ENCODE measurements at places on chromosomes 2 and 18.
A peak's percentile ranks its signal among the peaks of the same experiment; 100 is the strongest.

- DNase-seq: no peak
Measured at GRCh38 chr2:38856165-38856564, 19.6 kb downstream of the DHX57 start.

GRCh38 chr18:74944676-74945075, 264.3 kb downstream of the PTGR3 start:
- no peak for DNase-seq

DNA sequence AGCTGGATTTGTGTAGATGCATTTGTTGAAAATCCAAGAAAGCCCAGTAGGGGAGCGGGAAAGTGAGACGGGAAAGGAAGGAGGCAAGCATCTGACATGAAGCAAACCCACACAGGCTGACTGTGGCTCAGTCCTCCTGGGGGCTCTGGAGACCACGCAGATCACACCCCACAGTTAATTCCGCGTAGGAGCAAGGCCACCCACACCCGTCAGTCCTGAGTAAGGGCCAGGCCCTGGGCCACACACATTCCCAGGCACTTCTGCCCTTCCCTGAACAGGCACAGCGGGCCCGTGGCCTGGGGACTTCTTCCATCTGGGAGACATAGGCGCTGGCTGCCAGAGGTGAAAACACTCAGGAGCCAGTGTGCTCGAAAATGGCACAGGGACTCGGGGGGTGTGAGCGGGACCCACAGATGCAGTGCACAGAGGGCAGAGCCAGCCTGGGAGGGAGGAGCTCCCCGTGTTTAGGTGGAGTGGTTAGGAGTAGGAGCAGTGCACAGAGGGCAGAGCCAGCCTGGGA, 19.4 kb upstream of the PRLH start:
- no peak for DNase-seq

DNA sequence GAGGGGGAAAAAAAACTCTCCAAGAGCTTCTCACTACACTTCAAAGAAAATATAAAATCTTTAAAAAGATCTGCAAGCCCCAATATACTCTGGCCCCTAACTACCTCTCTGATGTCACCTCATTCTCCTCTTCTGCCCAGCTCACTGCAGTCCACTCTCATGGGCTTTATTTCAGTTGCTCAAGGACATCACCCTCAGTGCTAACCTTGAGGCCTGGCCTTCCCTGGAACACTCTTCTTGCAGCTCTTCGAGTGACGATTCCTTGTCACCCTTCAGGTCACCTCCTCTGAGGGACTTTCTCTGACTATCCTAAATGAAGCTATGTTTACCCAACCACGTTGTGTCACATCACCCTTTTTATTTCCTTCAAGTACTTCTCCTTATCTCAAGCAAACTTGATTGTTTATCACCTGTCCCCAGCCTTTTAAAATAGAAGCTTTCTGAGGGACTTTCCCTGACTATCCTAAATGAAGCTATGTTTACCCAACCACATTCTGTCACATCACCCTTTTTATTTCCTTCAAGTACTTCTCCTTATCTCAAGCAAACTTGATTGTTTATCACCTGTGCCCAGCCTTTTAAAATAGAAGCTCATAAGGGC, 10.4 kb downstream of the RTTN start:
- DNase-seq: no peak

- DNase-seq: no peak
Measured at GRCh38 chr2:219362524-219363164, 25.1 kb downstream of the DNPEP start.

GRCh38 chr2:2834105-2834504, 503.0 kb upstream of the MYT1L start:
- no peak for DNase-seq

DNA sequence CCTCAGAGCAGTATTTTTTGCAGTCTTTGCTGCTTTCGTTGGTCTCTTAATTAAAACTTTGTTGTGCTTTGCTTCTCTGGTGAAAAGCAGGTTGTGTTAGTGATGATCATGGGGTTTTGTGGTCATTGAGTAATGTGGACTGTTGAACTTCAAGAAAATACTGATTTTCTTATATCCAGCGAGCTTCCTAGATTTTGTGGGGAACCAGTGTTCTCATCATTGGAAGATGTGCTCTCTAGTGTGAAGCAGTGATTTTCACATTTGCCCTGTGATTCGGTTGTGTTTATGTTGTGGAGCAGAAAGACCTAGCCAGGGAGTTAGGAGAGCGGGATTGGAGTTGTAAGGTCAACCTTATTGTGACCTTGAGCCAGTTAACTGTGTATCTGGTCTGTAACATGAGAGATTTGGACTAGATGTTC, 12.4 kb downstream of the ASAP2 start:
- DNase-seq: no peak

- DNase-seq: no peak
Measured at GRCh38 chr18:43855376-43855775, 578.1 kb upstream of the SYT4 start.

GRCh38 chr2:101344137-101344536, 35.6 kb upstream of the RNF149 start:
- no peak for DNase-seq

GRCh38 chr2:27211241-27211942, 449 bp upstream of the ATRAID start:
- DNase-seq: no peak

GRCh38 chr2:62663411-62663810, 42.1 kb upstream of the EHBP1 start:
- DNase-seq: no peak

DNA sequence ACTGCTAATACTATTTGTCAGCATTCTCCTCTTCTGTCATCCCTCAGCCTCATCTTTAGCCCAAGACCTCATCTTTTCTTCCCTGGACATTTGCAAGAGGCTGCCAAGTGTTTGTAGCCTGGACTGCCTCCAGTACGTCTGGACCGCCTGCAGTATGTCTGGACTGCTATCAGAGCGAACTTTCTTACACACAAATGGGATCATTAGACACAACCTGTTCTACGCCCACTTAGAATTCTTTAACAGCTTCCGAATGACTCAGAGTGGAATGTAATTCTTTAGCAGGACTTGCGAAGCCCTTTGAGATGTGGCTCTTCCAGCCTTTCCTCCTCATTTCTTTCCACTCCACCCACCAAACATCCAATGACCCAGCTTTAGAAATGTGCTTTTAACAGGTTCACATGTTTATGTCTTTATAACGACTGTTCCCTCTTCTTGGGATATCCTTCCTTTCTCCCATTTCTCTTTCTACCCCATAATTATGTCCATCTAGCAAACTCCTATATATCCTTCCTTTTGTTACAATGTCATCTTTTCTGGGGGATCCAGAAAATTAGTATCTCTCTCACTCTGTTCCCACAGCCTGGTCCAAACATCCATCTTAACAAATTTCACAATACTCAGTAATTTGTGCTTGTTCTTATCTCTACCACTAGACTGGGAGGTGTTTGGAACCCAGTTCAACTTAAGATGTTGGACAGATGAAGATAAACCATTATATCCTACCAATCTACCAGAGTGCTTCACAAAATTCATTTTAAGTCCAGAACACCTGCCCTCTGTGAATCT, 171.3 kb upstream of the PGAP1 start:
- no peak for DNase-seq

DNA sequence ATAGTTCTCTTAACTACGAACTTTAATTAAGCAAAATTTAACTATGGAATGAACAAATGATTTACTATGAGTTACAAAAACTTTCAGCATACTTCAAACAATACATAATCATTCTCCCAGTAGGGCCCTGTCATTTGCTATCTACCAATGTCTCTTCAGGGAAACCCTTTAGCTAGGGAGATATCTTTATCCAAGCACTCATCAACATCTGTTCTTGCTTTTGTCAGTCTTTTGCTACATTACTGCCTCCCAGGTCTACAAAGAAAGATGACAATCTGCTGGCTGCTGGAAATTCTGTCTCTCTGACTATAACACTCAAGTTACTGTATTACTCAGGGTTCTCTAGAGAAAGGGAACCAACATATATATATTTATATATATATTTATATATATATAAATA, 1626.3 kb upstream of the CELF4 start:
- no peak for DNase-seq

DNA sequence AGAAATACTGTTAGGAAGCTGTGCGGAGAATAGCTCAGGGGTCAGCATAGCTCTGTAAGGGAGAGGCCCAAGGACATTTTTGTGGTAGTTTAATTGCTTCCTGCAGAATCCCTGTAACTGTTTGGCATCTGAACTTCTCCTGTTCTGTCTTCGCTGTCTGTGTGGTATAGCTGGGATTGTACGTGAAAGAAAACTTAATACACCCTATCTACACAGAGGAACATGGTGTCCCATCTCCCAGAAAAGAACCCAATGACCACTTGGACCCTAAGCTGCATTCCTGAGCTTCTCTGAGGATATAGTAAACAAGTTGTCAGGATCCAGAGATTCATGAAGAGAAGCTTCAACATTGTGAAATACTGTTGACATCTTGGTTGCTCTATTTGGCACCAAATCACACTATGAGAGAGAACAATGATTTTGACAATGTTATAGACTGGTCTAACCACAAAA, 81.3 kb downstream of the CDC42EP3 start:
- DNase-seq: no peak

DNA sequence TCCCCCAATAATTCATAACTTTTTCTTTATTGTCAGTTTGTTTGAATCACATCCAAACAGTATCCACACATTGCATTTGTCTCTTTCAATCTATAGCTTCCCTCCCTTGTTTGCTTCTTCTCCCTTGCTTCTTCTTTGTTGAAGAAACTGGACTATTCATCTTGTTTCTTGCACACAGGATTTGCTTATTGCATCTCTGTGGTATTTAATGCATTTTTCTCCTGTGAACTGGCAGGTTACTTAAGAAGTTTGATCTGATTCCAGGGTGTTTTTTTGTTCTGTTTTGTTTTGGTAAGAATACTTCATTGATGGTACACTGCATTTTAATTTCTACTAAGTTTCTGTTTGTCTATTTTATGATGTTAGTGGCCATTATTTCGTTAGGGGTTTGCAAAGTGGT, 166.8 kb downstream of the CAMKMT start:
- DNase-seq: no peak

DNA sequence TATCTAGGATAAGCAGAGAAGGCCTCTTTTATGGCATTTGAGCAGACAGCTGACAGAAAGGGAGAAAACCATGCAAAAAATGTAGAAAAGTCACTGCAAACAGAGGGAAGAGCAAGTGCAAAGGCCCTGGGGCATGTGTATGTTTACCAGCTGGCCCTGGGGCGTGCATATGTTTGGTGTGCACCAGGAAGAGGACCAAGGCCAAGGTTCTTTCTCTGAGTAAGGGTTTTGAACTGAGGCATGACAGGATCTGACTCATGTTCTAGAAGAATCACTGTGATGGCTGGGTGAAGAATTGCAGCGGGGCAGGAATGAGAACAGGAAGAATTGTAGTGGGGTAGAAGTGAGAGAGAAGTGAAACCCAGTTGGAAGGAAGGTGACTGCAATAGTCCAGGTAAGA, 69.6 kb downstream of the STEAP3 start:
- DNase-seq: no peak

DNA sequence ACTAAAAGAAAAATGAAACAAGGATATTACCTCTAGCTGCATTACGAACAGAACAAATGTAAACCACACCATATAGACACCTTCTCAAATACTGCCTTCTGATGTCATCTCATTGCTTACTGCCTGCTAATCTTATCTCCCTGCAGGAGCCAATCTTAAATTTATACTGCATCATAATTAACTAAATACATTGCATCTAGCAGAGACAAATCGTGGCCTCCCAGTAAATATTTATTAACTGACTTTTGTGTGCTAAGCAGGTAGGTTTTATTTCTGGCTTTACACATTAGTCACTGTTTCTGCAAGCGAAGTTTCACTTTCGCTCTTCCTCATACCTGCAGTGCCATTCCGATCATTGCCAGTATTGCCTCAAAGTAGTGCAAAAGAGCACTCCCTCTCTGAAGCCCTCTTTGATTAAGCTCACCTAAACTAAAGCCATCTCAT, 67.5 kb downstream of the SPATS2L start:
- peak; percentile 68 for DNase-seq

- DNase-seq: no peak
Measured at GRCh38 chr18:47166294-47166693, 9.9 kb downstream of the IER3IP1 start.

- DNase-seq: no peak
Measured at GRCh38 chr2:43288417-43289305, 62.3 kb upstream of the ZFP36L2 start.

DNA sequence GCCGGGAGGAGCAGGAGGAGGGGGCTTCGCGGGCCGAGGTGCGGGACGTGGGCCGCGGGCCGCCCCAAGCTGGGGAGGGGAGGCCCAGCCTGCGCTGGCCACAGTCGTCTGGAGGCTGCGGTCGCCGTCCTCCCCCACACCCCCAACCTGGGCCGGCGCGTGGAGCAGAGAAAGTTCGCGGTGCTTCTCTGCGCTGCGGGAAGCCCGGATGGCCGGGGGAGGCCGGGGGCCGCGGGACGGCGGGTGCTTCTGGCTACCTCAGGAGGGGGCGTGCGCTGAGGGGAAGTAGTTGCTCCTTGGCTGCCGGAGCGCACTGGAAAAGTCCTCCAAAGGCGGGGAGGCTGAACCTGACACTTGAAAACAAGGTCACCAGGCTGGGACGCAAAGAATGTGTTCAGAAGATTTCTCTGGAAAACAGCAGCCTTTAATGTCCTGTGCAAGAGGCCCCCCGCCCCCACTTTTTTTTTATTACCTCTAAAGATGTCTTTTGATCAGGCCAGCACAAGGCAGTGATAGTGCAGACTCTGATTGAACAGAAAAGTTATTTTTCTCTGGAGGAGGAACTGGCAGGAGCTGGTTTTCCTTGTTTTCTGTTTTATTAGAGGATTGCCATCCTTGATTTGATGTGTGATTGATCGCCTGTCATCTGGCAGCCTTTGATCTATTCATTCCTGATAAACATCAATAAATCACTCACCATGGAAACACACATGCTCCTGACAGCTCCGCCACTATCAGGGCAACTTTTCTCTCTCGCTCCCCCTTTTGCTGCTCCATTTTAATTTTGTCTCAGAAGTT, 1.6 kb downstream of the TSHZ1 start:
- DNase-seq: peak; percentile 5

DNA sequence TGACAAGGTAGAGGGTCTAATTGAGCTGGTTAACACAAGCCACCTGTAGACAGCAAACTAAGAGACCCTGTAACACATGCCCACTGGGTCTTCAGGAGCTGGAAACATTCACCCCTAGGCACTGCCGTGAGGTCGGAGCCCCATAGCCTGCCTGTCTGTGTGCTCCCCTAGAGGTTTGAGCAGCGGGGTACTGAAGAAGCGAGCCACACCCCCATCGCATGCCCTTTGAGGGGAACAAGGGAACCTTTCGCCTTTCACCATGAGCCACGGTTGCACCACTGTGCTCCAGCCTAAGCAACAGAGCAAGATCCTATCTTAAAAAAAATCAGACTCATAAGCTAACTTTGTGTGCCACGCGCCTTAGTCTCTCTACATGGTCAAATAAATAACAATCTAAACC, 36.2 kb upstream of the RAB27B start:
- DNase-seq: no peak

- no peak for DNase-seq
Measured at GRCh38 chr2:33412920-33413319, 63.5 kb upstream of the RASGRP3 start.
